ENCODE measurements at places on chromosomes 1 and 21. TPM values are rescaled to one million over a fixed set of nuclear protein-coding genes. Genes with fewer than 3 reads are reported as not detected.

Gene IL20
- not detected for total RNA-seq

GRCh38 chr1:151156515-151156819 lies at the start of gene TNFAIP8L2:
TSS of gene TNFAIP8L2 (plus strand) at chr1:151156649. CDS start at chr1:151158698, 2,049 bp downstream.
- ATAC-seq = peak; percentile 44

DNA sequence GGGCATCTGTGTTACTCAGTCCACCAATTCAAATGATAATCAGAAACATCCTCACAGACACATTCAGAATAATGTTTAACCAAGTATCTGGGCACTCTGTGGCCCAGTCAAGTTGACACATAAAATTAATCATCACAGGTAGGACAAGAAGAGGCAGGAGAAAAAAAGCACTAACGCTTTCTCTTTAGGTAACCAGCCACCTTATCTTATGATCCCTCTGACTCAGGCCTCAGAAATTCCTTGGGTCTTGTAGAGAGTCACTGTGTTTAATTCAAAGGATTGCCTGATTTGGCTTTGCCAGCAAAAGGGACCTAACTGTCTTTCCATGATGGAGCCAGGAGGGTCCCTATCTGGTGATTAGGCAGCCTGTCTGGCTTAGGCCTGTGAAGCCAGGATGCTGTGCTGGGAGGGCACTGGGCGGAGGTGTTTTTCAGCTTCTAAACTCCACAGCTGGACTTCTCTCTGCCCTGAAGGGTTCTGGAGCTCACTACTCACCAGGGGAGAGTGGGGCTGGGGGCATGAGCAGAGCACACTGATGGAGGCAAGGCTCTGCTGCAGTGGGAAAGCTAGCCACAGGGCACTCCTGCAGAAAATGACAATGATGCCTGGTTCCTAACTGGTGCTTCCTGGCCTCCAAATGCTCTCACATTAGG lies 36.4 kb upstream of the STUM start:
- ATAC-seq = no peak

GRCh38 chr1:181676269-181676668 lies 193.0 kb downstream of the CACNA1E start:
- ATAC-seq = peak; percentile 74

- ATAC-seq = no peak
Observed at GRCh38 chr1:64243757-64244080, 40.3 kb downstream of the UBE2U start.

Gene MYOM3
- 1.2 TPM for total RNA-seq

Gene TNNI3K
- 3.1 TPM for total RNA-seq

DNA sequence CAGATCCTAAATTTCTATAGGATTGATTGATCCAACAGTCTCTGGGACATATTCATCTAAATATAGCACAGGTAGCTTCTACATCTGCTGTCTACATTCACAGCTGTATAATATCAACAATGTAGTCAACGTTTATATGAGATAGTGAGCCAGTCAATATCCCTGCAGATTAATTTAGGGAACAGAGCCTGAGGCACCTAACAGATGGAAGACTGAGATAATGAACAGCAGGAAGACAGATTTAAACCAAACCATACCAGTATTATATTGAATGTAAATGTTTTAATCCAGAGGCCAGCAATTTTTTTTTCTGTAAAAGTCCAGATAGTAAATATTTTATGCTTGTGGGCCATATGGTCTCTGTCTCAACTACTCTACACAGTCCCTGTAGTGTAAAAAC lies 2072.4 kb downstream of the MRPL39 start:
- ATAC-seq = no peak

- ATAC-seq = no peak
Observed at GRCh38 chr1:177392336-177392735, 221.6 kb downstream of the BRINP2 start.

GRCh38 chr1:86419277-86419903 lies 4.6 kb upstream of the CLCA2 start:
- peak; percentile 22 for ATAC-seq

DNA sequence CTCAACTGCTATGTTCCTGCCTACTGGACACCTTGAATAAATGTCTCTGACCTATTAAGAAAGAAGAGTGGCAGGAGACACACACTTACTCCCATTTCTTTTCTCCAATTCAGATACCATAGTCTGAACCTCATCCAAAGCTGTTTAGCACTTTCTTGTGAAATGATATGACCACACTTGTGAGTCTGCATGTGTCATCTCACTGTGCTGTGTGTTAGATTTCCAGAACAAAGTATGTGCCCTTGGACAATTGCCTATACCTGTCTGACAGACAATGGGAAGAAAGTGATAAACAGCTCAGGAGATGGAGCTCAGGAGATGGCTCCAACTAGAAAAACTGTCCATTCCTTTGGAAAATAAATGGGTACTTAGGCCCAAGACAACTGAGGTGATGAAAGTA lies 48.4 kb downstream of the USP48 start:
- ATAC-seq = no peak

DNA sequence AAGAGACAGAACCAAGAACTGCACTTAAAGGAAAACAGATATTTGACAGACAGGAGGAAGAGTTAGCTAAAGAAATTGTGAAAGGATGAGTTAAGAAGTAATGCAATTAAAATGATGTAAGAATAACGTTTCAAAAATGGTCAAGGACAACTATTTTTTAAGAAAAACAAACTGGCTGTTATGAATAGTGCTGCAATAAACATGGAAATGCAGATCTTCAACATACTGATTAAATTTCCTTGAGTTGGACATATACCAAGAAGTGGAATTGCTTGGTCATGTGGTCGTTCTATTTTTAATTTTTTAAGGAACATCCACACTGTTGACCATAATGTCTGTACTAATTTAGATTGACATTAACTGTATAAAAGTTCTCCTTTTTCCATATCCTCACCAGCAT lies 23.1 kb upstream of the PHTF1 start:
- ATAC-seq = no peak

- no peak for ATAC-seq
Observed at GRCh38 chr1:106998431-106999002, 58.0 kb upstream of the PRMT6 start.

DNA sequence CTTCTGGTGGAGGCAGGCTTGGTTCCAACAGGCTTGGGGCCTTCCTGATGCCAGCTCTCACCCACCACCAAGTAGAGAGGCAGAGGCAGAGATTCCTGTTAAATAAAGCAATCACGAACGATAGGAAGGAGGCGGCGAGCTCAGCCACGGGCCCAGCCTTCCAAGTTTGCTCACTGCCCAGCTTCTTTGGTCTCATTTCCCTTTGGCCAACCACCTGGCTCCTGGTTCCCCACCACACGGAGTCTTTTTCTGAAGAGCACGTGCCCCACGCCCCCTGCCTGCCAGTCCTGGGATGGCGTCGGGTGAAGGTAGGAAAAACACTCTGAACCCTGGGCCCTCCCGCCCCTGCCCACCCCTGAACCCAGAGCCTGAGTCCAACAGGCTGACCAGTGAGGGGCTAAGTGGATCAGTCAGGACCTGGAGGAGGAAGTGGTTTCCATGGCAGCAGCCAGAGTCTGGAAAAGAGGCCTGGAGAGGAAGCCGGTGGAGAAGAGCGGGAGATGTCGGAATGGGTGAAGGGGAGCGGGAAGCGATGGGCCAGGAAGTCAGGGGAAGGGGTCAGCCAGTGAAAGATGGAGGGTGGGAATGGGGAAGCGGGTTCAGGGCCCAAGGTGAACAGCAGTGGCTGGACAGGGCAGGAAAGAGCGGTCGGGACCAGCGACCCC lies 158.2 kb upstream of the KLHDC7A start:
- no peak for ATAC-seq

DNA sequence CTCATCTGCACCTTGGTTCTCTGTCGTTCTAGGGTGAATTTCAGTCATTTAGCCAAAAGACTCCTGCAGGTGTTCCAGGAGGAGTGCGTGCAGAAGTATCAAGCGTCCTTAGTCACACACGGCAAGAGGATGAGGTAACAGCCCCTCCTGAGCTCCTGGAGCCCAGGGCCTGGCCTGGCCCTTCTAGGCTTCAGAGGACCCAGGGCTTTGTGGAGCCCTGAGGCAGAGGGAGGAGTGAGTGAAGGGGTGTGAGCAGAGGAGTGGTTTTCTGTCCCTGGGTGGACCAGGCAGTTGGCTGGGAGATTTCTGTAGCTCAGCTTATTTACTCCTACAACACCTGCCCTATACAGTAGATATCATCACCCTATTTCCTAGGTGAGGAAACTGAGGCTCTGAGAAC lies 15.7 kb upstream of the RASSF5 start:
- peak; percentile 53 for ATAC-seq

GRCh38 chr1:74681851-74682250 lies 8.3 kb upstream of the ERICH3 start:
- no peak for ATAC-seq

DNA sequence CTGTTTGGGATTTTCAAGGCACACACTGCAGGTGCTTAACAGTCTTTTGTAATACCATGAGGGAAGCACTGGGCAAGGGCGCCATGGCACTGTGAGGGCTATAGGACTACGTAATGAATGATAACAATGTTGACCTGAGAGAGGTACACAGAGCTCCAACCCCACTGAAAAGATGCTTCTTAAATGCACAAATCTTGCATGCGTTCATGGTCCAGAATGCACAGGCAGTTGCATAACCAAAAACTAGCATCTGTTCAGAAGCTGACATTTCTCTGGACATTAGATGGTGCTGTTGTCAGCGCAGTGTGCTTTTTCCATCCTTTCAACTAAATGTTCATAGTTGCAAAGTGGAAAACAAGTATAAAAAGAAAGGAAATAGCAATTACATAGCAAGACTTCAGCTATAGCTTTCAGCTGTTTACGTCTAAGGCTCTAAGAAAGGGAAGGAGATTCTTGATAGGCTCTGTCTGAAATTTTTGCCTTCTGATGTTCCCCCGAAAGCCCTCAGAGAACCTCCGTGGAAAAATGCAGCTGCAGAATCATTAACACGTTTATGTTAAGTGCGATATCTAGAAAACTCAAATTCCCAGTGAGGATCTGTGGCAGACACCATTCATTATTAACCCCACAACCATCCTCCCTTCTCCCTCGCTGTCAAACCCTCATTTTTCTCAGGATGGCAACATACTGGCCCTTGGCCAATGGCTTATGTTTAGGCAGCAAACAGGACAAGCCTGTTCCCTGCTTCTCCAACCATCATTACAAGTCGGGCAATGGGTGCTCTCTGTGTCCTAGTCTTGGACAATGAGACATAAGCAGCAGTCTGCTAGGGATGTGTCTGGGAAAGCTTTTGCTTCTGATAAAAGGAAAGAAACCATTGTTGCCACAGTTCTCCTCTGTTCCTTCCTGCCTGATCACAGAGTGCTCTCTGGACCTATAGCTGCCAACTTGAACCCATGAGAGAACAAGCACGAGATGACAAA lies 8.2 kb upstream of the TARBP1 start:
- ATAC-seq = peak; percentile 58

DNA sequence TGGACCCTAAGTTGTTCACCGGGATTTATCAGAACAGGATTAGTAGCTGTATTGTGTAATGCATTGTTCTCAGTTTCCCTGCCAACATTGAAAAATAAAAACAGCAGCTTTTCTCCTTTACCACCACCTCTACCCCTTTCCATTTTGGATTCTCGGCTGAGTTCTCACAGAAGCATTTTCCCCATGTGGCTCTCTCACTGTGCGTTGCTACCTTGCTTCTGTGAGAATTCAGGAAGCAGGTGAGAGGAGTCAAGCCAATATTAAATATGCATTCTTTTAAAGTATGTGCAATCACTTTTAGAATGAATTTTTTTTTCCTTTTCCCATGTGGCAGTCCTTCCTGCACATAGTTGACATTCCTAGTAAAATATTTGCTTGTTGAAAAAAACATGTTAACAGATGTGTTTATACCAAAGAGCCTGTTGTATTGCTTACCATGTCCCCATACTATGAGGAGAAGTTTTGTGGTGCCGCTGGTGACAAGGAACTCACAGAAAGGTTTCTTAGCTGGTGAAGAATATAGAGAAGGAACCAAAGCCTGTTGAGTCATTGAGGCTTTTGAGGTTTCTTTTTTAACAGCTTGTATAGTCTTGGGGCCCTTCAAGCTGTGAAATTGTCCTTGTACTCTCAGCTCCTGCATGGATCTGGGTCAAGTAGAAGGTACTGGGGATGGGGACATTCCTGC lies 3.9 kb upstream of the OLFML3 start:
- ATAC-seq = no peak

Gene FCRL1
- total RNA-seq = not detected

- ATAC-seq = no peak
Observed at GRCh38 chr1:106980121-106980520, 76.4 kb upstream of the PRMT6 start.

Gene DRAM2
- total RNA-seq = 52.3 TPM

- no peak for ATAC-seq
Observed at GRCh38 chr1:234518876-234519275, 39.9 kb upstream of the TARBP1 start.

GRCh38 chr1:55277377-55278130 lies 62.4 kb upstream of the USP24 start:
- ATAC-seq = peak; percentile 99

DNA sequence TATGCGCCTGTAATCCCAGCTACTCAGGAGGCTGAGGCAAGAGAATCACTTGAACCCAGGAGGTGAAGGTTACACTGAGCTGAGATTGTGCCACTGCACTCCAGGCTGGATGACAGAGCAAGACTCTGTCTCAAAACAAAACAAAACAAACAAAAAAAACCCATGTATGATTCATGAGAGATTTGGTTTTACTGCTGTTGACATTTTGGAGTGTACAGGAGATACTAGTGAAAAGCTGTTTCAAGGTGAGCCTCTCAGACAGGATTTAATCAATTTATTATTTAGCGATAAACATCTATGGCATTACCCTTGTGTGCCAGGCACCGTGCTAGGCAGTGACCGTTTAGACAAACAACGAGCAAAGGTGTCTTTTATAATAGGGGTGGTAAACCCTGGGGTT lies 16.5 kb downstream of the LHX4 start:
- no peak for ATAC-seq

Gene L1TD1
- total RNA-seq = 2.4 TPM

- ATAC-seq = no peak
Observed at GRCh38 chr1:186681121-186681520, 898 bp upstream of the PTGS2 start.

DNA sequence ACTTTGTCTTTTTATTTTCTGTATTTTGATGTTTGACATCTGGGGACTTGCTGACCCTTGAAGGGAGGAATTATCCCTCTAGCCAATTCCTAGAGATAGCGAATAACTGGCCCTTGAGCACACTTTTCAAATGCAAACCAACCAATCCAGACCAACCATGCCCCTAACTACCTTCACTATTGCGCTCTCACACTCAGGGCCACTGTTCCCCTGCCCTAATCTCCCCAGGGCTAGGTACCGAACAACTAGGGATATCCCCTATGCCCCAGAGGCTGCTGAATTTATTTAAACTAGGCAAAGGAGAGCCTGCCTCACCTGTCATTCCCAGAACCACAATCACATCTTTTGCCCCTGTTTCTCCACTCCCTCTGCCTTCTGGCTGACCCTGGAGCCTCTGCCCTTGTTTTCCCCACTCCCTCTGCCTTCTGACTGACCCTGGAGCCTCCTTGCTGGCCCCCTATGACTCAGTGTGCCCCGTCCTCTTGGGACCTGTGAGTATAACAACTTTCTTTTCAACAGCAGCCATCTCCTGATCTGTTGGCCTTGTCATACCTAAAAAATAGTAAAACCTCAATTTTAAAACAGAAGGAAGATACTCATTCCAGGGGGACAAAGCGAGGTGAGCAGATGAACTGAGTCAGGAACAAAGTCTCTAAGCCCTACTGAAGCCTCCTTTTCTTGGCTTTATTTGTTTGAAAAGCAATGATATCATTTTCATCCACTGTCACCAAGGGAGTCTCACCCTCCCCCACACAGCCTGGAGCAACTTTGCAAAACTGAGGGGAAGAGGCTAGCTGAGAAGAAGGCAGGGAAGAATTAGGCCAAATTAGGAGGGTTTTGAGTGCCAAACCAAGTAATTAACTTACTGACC lies 115.5 kb downstream of the NMNAT2 start:
- no peak for ATAC-seq

Gene CELA3B
- not detected for total RNA-seq

- ATAC-seq = no peak
Observed at GRCh38 chr1:101244842-101245241, 8.0 kb downstream of the S1PR1 start.

GRCh38 chr1:245969283-245969682 lies 537.8 kb downstream of the SMYD3 start:
- ATAC-seq = peak; percentile 31
